ENCODE measurements at places on chromosomes 5 and 9. TPM values are rescaled to one million over a fixed set of nuclear protein-coding genes. Genes with fewer than 3 reads are reported as not detected.

DNA sequence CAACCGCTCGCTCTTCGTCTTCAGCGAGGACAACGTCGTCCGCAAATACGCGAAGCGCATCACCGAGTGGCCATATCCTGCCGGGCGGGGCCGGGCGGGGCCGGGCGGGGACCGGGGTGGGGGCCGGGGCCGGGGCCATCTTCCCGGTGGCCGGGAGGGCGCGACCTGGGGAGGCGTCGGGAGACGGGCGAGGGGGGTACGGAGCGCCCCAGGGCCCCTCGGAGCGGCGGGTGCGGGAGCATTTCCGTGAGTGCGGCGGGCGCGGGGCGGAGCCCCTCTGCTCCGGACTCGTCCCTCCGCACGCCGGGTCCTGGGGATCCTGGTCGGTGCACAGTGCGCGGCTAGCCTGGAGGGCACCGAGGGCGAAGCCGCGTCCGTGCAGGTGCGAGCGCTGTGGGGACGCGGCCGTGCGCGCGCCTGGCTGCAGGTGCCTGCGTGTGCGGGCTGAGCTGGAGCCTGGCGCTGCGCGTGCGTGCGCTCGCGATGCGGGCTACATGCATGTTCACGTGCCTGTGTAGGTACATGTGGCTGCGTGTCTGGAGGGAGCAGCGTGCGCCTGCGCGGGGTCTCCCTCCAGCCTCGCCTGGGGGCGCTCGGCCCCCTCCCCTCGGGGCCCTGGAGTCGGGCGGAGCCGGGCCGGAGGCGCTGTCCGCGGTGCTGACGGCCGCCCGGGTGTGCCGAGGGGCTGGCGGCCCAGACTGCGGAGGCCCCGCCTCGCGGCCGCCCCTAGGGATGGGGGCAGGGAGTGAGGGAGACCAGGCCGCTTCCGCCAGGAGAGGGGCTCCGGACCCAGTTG is 762 bp downstream of the CACNA1B start:
- peak; percentile 90 for DNase-seq

Gene IL9
- not detected for total RNA-seq

Gene KLF4
- total RNA-seq, result 5.9 TPM

Gene SELENOP
- total RNA-seq, result 17.4 TPM

Gene SKIC3
- total RNA-seq, result 65.9 TPM
